Right lobe of liver (tissue), 6 donors: ENCODE measurements at places on chromosomes 16 and 17.

DNA sequence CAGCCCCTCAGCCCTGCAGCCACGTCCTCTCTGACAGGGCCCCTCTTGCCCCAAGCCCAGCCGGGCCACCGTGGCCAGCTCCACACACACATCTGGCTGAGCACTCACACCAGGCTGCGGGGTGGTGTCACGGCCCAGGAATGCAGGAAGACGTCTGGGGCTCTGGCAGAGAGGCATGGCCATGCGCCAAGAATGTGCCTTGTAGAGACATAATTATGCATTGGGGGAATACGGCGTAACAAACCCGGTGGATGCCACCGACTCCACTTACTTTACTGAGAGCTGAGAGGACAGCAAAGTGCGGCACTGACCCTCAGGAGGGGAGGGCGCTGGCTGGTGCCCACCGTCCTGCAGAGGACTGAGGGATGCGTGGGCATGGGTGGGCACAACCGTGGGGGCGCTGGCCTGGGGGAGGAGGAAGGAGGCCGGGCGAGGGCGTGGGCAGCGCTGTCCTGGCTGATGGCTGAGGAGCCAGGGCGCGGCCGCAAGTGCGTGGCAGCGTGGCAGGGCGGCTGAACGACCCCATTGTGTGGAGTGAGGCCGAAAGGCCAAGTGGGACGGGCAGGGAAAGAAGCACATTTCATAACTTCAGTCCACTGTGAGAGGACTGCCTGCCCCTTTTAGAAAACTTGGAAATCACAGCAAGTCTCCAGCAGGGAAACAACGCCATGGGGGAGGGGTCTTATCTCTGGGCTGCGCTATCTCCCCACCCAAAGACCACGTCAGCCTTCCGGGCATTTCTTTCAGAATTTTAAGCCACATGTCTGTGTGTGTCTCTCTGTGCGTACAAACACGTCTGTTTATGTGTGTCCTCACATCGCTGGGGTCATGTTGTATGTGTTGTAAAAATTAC, 30.6 kb downstream of the METRNL start:
- no peak for DNase-seq

DNA sequence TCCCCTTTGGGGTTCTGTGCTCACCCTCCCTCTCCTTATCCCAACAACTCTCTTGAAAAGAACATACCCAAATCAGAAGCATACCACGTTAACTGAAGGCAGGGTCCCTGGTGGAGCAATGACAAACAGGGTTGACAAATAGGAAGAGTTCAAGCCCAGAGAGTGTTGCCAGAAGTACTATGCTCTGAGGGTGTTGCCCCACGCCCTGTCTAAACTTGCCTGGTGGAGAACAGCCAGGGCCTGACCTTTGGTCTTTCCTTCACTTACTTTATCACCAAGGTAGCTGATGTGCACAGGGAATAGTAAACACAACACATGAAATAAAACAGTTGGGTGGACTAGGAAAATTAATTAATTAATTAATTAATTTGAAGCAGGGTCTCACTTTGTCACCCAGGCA, 23.3 kb downstream of the ZNF75A start:
- no peak for DNase-seq

DNA sequence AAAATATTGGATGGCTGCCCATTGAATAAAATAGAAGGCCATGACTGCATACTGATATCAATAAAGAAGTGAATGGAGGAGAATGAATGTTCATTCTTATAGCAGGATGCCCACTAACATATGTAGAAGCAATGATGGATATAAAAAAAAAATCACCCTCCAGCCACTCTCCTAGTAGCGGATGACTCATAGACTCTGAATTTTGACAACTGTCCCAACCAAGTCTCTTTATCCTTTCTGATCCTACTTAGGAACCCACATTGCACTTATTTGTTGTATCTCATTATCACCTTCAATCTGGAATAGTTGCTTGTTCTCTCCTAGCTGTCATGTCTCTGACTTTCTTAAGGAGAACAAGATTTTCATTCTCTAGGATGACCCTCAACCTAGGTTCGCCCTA, 429.9 kb downstream of the HS3ST3B1 start:
- no peak for DNase-seq

DNA sequence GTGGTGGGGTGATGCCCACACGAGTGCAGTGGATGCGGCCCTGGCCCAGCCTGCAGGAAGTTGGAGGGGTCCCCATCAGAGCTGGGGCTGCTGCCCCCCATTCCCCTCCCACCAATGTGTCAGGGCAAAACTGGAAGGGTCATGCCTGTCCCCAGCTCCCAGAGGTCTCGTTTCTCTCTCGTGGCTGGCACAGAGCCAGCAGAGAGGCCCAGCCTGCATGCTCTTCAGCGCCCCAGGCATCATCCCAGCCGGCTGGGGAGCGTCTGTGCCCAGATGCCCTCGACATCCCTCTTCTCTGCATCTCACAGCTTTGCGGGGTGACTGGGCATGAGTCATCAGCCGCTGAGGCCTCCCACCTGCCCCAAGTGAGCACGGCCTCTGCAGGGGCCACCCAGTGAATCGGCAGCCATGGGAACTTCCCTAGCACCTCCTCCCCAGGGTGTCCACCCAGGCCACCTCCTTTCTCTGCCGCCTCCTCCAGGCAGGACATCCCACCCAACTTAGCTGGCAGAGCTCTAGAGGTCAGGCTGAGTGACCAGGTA, 9.8 kb upstream of the CSNK1D start:
- DNase-seq = no peak

- no peak for DNase-seq
These were observed 8.2 kb upstream of the CCDC154 start for GRCh38 chr16:1452530-1452929.

- DNase-seq = no peak
These were observed 236.4 kb downstream of the HS3ST3A1 start for GRCh38 chr17:13365331-13365730.
